Activated CD8-positive, alpha-beta memory T cell treated with anti-CD3 and anti-CD28 coated beads for 24 hours (primary cell): ENCODE measurements at places on chromosomes 16 and 17.
A peak's percentile ranks its signal among the peaks of the same experiment; 100 is the strongest.

GRCh38 chr16:19128454-19129200, 14.9 kb downstream of the ITPRIPL2 start:
- no peak for DNase-seq

DNA sequence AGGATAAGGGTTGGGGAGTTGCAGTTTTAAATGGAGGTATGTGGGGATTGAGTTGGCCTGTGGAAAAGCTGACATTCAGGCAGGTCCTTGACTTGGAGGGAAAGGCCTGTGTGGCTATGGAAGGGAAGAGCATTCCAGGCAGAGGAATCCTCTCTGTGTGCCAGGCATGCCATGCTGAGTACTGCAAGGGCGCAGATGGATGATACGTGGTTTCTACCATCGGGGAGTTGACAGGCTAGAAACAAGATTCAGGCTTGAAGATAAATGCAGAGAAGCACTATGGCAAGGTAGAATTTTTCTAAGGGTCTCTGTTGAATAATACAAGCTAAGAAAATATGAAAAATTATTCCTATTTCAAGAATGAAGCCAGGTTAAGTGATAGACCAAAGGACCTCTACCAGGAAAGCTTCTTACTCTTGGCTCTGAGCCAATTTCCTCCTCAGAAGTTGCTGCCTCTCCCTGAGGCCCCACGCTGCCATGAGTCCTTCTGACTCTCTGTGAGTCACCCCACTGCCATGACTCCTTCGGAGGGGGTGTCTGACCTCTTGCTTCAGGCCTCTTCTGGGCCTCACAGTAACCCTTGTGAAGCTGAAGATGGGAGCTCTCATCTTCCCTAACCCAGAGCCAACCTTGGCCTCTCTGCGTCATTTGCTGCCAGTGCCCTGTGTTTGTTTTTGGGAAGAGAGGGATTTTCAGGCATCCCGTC, 75.8 kb downstream of the WNT3 start:
- no peak for DNase-seq

DNA sequence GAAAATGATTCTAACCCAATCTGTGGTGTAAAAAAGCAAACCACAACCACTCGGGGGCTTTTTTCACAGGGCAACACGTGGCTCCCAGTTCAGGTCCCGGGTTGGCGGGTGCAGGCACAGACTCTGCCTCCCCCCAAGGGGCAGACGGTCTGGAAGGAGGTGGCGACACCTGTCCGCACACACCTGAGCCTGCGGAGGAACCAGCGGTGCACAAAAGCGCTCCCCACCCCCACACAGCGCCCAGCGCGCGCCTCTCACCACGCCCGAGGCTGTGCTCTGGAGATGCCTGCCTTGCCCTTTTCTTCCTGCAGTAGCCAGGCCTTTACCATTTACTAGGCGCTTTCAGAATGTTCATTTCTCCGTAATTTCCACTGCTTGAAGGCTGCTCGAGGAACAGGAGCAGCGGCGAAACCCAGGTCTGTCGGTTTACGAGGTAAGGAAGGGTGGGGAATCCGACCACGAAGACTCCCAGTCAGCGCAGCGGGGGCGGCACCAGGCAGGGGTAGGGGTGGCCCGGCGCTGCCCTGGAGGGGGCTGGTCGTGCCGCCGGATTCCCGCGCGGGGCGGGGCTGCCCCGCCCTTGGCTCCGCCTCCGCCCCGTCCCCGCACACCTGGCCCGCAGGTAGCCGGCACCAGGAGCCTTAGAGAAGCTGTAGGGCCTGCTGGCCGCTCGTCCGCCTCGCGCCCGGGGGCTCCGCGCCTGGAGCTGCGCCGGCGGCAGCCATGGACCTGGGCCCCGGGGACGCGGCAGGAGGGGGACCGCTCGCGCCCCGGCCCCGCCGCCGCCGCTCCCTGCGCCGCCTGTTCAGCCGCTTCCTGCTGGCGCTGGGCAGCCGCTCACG, at the start of gene USP43:
Gene USP43, plus strand, starts transcription at position 608 of the 842 bp plus-strand sequence. Its CDS starts 116 bp downstream, at position 724.
- peak; percentile 70 for DNase-seq

DNA sequence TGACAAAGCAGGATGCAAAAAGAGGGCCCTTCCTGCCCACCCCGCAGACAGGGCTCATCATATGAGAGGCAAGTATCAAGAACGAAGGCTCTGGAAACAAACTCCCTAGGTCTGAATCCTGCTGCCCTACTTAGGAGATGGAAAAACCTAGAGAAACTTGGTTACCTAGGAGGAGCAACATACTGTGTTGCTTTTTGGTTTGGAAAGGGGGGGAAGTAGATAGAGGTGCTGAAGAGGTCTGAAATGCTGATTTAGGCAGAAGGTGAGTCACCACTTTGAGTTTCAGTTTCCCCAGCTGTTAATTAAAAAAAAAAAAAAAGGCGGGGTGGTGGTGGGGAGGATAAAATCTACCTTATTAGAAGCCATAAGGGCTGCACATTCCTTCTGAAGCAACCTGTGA, 1.5 kb downstream of the N4BP1 start:
- DNase-seq, result no peak

- DNase-seq, result no peak
Measured at GRCh38 chr16:16857603-16858283, 478.8 kb downstream of the NPIPA7 start.

- no peak for DNase-seq
Measured at GRCh38 chr16:17017442-17017841, 453.3 kb downstream of the XYLT1 start.

GRCh38 chr16:73315645-73316044, 267.7 kb upstream of the ZFHX3 start:
- DNase-seq, result no peak

DNA sequence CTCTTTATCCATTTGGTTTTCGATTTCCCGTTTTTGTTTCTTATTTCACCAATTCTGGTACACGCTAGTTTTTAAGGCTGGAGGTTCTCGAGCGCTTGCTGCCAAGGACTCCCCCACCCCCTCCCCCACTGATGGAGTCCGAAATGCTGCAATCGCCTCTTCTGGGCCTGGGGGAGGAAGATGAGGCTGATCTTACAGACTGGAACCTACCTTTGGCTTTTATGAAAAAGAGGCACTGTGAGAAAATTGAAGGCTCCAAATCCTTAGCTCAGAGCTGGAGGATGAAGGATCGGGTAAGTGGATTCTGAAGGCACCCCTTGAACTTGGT, 825 bp downstream of the RPTOR start:
- DNase-seq, result no peak

- DNase-seq, result peak; percentile 70
Measured at GRCh38 chr17:50213026-50214022, 11.9 kb upstream of the COL1A1 start.

DNA sequence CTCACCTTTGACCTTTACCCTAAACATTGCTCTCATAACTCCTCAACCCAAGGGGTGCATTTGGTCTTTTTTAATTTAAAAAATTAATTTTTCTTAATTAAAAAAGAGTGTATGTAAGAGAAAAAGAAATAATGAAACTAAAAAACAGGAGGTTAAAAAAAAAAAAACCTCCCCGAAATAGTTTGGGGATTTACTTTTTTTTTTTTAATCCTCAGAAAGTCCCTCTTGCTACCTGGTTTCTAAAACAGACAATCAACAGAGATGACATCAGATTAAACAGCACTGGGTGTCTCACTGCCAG, 301.3 kb downstream of the SOX9 start:
- DNase-seq, result no peak

DNA sequence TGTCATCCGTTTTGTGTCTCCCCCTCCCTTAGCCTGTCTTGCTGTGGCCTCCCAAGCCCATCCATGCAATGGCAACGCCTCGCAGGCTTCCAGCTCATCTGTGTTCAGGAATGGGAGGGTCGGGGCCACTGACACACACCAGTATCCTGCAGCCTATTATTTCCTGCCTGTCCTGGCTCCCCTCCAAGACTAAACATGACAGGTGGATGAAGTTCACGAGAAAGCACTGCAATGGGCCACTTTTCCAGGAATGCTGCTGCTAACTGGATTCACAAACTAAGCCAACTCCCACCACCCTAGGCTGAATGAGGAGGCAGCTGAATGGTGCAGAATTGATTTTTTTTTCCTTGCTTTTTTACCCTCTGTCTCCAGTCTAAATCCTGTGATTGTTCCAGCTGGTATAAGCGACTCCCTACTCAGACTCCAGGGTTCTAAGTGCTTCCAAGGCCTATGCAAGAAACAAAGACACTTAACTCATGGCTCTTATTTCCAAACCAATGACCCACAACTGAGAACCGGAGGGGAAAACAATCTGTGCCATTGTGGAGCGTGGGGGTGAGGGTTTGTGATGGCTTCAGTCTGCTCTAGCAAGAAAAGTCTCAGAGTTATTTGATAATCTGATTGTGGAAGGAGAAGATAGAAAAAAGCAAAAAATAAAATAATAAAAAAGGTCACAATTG, 23.3 kb downstream of the TMEM100 start:
- DNase-seq, result no peak

- DNase-seq, result no peak
Measured at GRCh38 chr16:89096042-89096717, 2.5 kb downstream of the ACSF3 start.

- DNase-seq, result no peak
Measured at GRCh38 chr17:82959990-82960418, 119.4 kb upstream of the METRNL start.

GRCh38 chr16:1089822-1090619, 6.0 kb downstream of the C1QTNF8 start:
- no peak for DNase-seq

- DNase-seq, result no peak
Measured at GRCh38 chr16:72511171-72511570, 339.2 kb upstream of the PMFBP1 start.
